ENCODE measurements at places on chromosomes 1 and 21.

DNA sequence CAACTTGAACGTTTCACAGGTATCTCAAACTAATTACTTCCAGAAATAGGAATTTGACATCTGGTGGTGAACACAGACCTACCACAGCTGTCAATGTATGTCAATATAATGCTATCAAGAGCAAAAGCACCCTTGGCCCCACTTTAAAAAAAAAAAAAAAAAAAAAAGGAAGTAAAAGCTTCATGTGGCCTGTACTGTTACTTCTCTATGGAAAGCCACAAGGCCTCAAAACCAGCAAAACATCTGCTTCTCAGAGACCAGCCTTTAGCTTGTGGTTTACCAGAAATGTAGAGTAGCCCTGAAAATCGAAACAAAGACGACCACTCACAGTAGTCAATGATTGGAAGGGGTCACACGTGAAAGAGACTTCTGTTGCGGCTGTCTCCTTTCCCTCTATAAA is 109.6 kb downstream of the SLC45A1 start:
- DNase-seq: peak; percentile 21

DNA sequence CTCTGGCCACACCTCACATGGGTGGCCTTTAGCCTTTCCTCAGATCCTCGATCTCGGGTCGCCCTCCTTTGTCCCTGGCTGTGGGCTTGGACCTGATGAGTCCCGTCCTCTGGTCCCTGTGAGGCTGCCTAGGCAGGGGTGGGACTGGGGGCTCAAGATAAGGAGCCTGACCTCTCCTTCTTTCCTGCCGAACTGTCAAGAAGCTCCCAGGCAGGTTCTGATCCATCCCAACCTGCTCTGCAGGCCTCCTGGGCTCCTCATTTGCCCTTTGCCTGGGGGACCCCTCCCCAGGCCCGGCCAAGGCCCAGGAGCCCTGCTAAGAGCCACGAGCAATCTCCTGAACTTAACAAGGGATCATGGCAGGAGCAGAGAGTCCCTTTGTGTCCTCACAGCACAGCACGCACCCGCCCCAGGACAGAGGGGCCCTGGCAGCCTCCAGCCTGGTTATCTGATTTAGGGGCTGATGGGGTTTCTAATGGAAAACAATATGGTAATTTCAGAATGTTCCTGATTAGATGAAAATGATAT is 82.4 kb upstream of the POU3F1 start:
- DNase-seq: no peak

DNA sequence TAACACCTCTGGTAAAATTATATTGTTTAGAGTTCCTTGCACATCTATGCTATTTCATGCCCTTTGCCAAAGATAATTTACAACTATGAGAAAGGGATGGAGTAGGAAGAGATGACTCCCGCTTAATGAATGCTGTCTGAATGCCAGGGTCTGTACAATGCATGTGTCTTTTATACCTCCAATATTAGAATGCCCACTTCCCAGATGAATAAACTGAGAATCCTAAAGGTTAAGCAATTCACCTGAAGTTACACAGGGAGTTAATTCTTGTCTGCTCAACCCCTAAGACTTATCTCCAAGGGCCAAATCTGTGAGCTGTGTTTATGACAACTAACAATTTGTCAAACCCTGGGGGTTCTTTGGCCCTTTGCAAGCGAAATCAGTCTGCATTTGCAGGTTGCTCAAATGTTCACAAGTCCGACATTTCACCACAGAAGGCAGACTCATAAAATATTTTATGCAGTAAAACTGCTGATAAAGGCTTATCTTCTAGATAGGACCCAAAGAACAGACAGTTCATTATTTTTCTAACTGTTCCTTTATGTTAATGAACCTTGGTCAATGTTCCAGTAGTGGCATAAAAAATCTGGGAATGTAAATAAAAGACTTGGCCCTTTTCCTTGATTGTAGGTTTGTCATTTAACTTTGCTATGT is 50.2 kb upstream of the ATP1A1 start:
- DNase-seq: no peak

DNA sequence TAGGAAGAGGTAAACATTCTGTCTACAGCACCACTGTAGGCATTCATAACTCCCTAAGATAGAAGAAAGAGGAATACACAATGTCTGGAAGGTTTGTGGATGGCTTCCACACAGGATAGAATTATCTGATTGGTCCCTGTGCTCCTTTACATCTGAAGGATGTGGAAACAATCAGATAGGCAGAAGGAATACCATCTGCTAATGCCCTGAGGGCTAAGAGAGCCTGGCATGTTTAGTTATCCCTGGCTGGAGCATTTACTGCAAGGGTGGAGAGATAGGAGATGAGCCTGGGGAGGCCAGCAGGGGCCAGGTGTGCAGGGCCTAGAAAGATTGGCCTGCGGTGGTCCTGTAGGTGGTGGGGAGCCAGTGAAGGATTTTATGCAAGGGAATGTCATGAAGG is 8.6 kb upstream of the ACBD3 start:
- no peak for DNase-seq

DNA sequence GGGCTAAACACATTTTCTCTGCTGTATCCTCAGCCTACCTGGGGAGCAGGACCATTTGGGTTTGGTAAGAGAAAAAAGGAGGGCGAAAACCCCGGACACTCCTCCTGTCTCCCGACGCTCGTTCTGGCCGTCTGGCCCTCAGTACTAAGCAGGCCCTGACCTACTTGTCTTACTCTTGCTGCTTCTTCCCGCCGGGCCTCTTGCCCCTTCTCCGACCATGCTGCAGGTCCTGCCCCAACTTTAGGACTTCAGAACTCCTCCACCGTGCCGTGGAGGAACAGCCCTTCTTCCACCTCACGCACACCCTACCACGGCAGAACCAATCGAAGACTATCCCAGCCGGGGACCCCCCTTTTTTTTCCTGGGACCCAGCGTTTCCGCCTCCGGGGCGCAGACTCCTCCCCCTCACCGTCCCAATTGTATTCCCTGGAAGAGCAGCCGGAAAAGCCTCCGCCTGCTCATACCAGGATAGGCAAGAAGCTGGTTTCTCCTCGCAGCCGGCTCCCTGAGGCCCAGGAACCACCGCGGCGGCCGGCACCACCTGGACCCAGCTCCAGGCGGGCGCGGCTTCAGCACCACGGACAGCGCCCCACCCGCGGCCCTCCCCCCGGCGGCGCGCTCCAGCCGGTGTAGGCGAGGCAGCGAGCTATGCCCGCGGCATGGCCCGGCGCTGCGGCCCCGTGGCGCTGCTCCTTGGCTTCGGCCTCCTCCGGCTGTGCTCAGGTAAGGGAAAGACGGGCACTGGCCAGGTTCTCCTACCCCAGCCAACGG is at the start of gene CHRNB2:
TSS of gene CHRNB2 (plus strand) at position 393 of the 771 bp plus-strand sequence. CDS start at position 660, 267 bp downstream.
- DNase-seq: peak; percentile 26

DNA sequence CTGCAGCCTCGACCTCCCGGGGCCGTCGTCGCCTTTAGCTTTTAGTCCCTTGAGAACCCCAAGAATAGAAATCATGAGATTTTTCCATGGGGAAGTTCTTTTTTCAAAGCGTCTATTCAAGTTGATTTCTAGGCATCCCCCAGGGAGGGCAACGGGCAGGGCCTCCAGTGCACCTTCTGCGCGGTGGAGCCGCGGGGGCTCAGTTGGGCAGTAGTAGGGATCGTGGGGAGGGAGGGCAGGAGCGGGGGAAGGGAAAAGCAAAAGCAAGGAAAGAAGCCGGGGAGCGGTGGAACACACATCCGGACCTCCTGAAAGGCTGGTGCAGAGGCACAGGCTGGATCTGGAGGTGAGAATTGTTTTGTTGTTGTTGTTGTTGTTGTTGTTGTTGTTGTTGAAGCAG is 103.4 kb downstream of the PPIAL4G start:
- DNase-seq: no peak

DNA sequence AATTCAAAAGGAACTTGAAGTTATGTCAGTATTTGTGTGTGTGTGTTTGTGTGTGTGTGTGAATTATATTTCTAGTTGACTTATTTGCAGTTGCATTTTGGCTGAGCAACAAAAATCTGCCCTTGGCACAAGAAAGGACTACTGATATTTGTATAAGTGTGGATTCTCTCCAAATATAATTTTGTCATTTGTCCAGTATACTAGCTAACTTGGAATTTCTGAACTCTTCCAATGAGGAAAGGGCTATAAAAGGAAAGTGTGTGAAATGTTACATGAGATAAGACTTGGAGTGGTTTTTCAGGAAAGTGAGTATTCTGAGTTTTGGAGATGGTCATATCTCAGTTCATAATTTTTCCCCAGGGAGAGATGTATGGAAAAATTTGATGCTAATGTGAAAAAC is 1384.1 kb upstream of the B3GALT2 start:
- DNase-seq: no peak

DNA sequence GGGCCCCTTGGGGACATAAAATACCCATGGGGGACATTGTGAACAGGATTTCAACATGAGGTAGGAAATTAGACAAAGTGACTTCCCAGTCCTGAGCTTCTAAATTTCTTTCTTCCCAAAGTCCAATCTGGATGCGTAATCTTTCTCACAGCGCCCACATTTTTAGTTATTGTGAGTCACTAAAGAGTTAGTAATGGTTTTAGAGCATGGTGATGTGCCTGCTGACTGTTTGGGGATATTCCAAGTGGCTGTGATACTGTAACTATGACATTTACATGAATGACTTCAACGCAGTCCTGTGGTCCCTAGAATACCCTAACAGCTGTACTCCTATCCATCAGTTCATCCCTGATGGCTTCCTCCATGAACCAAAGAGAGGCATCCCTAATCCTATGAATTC is 224.0 kb upstream of the COA6 start:
- peak; percentile 48 for DNase-seq

- peak; percentile 31 for DNase-seq
Measured at GRCh38 chr1:172380441-172381244, 39.8 kb upstream of the C1orf105 start.

DNA sequence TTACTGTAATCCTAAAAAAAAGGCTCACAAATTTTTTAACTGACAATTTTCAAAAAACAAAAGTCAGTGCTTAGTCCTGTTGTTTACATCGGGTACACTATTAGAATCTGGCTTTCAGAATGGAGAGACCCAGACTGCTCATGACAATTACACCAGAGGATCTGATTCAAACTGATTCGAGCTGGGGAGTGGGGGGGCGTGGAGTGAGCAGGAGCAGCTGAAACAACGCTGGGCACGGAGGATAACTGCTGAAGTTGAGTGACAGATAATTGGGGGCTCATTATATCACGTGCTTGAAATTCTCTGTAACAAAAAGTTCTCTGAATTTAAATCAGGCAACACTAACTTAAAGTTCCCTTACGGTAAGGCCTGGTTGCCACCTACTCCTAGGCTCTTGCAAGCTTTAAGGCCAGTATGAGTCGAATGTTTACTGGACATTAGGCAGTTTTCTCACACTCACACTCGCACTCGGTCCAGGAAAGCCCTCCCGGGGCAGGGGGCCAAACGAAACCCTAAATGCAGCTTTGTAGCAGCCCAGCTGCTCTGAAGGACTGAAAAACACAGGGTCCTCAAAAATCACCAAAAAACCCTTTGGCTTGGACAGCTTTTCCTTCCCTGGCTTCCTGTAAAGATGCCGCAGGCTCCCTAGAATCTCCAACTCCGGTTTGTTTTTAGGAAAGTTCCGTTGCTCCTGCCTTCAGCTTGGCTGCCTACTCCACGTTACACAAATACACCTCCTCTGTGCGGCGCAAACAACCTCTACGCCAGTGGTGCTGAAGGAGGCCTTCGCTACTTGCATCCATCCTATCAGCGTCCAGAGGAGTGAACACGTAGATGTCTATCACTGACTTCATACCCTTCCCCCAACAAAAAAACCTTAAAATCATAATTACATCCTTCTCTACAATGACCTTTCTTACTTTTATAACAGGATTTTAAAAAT is 42.9 kb downstream of the CAPZB start:
- DNase-seq: no peak

GRCh38 chr1:17340358-17340757 is 31.6 kb upstream of the PADI6 start:
- DNase-seq: no peak

DNA sequence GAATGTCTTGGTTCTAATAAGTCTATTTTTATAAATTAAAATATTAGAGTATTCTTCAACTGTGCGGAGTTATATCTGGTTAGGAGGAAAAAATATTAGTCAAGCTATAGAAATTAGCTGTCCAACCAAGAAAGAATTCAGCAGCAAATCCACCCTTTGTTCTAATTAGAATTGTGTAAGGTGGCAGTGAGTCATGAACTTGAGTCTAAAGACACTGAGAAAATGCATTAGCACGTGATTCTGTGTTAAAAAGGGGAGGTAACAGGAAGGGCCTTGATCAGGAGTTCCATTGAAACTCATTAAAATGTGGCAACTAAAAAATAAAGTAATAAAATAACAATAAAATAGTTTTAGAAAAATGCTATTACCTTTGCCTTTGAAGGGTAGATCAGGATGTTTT is 398.2 kb upstream of the RGS18 start:
- no peak for DNase-seq

DNA sequence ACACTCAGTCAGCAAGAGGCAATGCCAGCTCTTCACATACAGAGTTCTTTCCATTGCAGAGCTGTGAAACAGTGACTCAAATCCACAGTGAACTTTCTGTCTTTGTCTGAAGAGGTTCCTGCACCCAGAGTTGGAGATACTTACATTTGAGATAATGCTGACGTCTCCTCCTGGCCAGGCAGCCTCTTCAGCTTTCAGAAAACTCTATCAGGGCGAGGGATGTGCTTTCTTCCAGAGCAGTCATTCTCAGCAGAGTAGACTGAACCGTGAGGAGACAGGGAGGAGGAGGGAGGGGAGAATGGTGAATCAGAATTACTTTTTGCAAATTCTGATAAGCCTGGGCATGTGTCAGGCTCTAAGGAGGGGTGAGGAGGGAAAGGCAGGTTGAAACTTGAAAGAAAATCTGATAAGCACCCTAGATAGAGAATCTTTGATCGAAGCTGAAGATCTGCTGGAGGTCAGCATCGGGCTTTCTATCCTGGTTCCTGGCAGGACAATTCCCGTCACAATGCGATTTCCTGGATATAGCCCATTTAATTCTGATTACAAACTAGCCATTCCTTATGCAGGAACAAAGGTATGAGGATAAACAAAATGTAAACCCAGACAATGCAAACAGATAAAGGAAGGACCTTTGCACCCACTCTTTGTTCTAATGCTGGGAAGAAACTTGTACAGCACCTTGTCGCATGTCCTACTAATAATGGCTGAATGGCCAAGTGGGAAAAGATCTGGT is 18.9 kb upstream of the NID1 start:
- no peak for DNase-seq

- no peak for DNase-seq
Measured at GRCh38 chr1:112285316-112285715, 110.7 kb upstream of the CTTNBP2NL start.

DNA sequence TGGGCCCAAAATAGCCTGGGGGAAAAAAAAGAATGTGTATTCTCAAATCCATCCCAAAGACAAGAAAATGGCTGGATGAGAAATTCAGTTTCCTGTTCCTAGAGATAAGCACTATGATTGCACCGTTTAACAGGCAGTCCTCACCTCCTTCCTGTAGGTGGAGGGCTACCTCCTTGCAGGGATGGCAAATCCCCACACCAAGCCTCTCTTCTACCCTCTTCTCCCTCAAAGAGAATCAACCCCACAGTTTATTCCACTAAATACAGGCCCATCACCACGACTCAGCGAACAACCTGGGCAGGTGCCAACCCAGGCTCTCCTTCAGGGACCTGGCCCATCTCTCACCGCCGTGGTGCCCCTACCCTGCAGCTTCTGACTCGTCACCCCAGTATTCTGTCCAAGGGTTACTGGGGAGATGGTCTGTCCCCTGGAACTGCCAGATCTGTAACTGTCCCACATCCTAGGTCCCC is 3.4 kb upstream of the CHD5 start:
- no peak for DNase-seq
